ENCODE measurements at places on chromosomes 2 and 18.

GRCh38 chr2:176544557-176544956, 275.3 kb downstream of the MTX2 start:
- no peak for DNase-seq

DNA sequence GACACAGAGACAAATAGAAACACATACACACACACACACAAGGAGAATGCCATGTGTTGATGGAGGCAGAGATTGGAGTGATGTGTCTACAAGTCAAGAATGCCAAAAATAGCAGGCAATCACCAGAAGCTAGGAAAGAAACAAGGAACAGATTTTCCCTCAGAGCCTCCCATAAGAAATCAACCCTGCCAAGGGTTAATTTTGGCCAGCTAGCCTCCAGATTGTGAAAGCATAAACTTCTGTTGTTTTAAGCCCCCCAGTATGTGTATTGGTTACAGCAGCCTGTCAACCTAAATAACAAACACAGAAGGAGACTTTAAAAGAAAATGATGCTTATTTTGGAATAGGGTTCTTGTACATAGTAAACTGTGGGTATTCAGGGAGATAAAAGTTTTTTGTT, 5.6 kb upstream of the STK39 start:
- DNase-seq, result no peak

- no peak for DNase-seq
Observed at GRCh38 chr18:70666936-70667335, 378.1 kb downstream of the SOCS6 start.

DNA sequence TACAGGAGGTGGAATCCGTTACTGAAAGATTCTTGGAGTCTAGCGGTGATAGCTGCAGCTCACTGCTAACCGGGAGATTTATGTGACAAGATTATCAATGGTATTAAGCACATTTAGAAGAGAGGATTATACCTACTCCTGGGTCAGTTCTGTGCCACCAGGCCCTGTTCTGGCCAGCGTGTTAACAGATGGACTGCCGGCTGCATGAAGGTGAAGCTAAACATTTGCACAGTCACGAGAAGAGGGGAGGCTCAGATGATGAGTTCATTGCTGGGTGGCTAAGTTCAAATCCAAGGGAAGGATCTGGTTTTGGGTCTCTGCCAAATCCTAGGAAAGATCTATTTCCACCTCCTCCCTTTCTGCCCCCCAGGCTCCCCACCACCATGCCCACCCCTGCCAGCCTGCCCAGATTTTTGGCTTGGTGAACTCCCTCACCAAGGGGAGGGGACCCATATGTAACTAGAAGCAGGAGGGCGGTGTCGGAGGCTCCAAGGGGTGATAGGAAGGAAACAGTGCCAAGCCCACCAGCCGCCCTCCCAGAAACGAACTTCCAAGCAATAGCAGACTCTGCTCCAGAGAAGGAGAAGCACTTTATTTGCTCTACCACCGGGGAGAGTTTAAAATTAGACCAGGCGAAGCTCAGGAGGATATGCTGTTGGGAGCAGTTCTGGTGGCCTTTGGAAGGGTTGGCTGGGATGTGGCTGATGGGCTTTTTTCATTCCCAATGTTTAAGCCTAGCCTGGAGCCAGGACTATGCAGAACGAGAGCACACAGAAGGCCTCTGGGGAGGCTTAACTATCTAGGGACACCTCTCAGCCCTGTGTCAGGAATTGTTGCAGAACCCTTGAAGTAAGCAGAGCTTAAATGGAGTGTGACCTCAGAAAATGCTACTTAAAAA, 200.5 kb downstream of the KLHL29 start:
- no peak for DNase-seq

- DNase-seq, result no peak
Observed at GRCh38 chr2:107775211-107775610, 51.5 kb upstream of the RGPD4 start.

DNA sequence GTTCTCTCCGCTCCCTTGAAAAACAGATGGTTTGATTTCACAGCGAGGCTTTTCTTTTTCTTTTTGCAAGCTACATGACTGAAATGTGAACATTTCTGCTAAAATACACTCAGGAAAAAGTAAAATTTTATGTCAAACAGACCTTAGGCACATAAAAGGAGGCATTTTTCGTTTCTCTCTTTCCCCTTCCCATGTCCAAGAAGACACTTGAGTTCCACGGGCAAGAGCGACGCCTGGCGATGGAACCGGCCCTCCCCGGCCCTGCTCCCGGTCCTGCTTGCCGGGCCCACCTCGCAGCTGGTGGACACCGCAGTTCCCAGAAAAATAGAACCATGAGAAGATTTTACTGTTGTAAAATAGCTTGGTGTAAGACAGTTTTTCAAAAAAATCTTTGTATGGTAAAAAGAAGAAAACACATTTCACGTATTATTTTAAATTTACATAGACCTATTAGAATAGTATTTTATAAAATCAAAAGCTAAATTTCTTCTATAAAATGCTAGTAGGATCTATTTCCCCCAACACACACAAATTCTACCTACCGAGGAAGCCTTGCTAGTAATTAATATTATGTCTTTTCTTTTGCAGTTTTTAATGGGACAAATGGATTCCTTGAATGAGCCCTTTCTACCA, 2.3 kb upstream of the ALKAL2 start:
- DNase-seq, result peak; percentile 82

GRCh38 chr2:65343386-65343785, 89.0 kb downstream of the SPRED2 start:
- no peak for DNase-seq

GRCh38 chr2:71609441-71609840, 156.1 kb downstream of the DYSF start:
- no peak for DNase-seq

- no peak for DNase-seq
Observed at GRCh38 chr2:177165721-177166711, 46.6 kb upstream of the HNRNPA3 start.
